ENCODE measurements at places on chromosomes 11 and 22.

DNA sequence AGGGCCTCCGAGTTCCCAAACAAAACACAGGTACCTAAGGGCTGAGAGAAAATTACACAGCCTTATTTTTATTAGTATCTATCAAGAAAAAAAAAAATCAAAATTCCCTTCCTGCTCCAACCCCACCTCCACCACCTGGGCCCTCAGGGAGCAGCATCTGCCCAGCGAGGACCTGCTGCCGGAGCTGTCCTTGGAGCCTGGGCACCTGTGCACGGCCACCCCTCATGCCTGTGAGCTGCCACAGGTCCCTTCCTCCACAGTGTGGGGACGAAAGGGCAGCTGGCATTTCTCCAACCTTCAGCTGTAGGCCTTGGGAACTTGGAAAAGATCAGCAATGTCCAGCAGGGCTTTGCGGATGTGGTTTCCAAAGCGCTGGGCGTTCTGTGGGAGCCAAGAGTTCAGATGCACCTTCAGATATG, 6.3 kb upstream of the SYCE3 start:
- peak; percentile 66 for DNase-seq

GRCh38 chr11:2584812-2585565, 114.8 kb downstream of the KCNQ1OT1 start:
- peak; percentile 0 for DNase-seq

DNA sequence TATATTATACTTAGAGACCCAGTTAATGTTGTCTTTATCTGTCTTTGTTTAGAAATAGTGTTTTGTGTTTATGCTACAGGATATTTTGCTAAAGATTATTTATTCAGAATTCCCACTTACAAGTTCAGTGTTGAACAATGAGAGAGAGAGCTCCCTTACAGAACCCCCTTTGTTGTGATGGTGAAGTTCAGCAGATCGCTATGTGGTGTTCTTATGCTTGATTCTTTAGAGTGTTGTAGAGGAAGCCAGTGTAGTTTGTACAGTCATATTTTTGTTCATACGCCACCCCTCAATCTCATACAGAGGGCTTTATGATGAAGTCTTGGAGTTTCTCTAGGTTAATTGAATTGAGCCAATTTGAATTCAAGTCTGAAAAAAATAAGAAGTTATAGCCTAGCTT, 150.2 kb downstream of the TMEM135 start:
- no peak for DNase-seq

- DNase-seq, result no peak
Observed at GRCh38 chr11:72240461-72241290, 3.3 kb downstream of the PHOX2A start.

GRCh38 chr11:111327908-111328624, 29.7 kb downstream of the POU2AF3 start:
- DNase-seq, result no peak

- DNase-seq, result no peak
Observed at GRCh38 chr11:116175707-116176106, 597.1 kb downstream of the BUD13 start.

- no peak for DNase-seq
Observed at GRCh38 chr22:44063462-44064371, 39.6 kb downstream of the PARVB start.

- no peak for DNase-seq
Observed at GRCh38 chr11:105577641-105578040, 32.2 kb upstream of the GRIA4 start.

DNA sequence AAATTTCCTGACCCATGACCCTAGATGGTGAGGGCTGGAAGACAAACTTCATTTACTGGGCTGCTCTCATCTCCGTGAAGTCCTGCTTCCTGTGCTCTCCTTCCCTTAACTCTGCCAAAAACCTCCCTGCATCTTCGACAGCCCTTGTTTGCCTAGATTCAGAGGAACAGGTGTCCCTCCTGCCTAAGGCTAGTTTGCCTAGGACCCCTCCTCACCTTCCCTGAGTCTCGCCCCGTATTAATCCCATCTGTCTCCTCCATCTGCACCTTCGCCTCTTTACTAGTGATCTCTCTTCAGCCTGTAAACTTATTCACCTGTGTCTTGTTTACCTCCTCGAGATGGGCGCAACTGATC, 33.1 kb downstream of the EIF3F start:
- no peak for DNase-seq

DNA sequence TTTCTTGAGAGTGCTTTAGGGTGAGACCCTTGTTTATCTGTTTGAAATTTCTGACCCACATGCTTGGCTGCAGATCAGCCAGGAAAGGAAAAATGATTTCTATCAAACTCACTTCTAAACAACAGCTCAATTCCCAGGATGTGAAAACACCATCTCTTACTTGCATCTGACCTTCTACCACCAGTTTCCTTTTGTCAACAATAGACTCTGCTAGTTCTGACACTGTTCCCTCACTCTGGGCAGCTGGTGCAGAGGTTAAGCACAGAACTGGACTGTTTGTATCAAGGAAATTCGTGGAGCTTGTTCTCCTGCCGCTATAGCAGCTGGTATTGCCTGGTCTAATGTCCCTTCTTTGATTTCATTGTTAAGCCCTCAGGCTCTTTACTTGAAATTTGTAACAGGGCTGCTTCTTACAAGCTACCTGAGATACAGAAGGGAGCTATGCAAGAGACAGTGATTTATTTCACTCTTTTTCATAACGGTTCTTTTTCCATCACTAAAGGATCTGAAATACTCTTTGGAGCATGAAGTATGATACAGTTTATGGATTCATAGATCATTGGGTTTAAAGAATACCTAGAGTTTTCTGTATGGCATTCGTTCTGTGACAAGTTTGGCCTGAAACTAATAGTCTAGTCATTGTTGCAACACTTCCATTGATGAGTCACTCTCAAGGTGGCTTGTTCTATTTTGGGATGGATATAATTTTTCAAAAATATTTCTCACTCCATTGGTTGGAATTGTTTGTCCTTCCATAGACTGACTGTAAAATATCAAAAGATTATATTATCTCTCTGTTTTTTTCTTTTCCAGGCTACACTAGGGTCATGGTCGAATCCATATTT, 178.2 kb upstream of the ZC3H12C start:
- DNase-seq, result no peak

DNA sequence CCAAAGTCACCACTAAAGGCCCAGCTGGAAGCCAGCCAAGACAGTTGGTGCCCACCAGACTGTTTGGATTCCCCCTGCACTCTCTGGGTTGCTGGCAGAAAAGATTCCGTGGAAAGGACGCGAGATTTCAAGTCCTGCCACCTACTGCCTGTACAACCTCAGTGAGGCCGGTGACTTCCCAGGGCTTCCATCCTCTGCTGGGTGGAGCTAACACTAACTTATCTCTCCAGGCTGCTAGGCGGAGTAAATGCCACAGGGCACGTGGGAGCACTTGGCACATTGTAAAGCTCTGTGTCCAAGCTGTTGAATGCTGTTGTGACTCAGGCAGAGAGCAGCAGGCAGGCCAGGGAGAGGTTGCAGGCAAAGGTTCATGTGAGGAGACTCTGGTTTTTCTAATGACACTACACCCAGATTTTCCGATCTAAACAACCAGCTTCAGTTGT, 50.9 kb upstream of the CDON start:
- peak; percentile 89 for DNase-seq

- DNase-seq, result no peak
Observed at GRCh38 chr11:123454060-123454651, 24.1 kb downstream of the GRAMD1B start.

GRCh38 chr11:67272327-67273259, 6.3 kb downstream of the GRK2 start:
- peak; percentile 67 for DNase-seq

DNA sequence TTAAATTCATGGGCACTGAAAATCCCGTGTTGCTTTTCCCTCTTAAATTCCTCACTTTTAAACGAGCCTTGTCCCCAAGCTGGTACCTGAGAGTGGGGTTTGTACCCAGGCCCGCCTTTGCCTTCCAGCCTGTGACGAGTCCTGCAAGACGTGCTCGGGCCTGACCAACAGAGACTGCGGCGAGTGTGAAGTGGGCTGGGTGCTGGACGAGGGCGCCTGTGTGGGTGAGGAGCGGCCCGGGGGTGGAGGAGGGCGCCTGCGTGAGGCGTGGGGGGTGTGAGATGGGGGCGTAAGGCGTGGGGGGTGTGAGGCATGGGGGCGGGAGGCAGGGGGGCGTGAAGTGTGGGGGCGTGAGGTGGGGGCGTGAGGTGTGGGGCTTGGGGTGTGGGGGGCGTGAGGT, 4.0 kb downstream of the CRELD2 start:
- no peak for DNase-seq

GRCh38 chr22:50184004-50184901, 1.5 kb upstream of the TRABD start:
- peak; percentile 75 for DNase-seq

DNA sequence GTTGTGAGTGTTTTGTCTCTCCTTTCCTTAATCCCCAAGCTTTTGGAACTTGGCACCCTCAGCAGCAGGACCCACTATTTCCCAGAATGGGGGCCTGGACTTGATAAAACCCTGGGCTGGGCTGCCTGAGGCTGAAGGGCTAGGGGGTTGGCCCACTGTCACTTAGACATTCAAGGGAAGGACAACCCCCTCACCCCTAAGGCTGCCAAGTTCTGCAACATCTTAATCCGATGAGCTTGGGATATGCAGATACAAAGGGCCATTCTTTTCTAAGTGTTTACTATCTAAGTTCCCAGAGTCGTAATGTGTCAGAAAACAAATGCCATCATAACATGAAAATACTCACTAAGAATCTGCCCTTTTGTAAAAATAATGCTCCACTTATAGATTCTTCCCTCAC, 42.9 kb downstream of the IRAG1 start:
- no peak for DNase-seq

DNA sequence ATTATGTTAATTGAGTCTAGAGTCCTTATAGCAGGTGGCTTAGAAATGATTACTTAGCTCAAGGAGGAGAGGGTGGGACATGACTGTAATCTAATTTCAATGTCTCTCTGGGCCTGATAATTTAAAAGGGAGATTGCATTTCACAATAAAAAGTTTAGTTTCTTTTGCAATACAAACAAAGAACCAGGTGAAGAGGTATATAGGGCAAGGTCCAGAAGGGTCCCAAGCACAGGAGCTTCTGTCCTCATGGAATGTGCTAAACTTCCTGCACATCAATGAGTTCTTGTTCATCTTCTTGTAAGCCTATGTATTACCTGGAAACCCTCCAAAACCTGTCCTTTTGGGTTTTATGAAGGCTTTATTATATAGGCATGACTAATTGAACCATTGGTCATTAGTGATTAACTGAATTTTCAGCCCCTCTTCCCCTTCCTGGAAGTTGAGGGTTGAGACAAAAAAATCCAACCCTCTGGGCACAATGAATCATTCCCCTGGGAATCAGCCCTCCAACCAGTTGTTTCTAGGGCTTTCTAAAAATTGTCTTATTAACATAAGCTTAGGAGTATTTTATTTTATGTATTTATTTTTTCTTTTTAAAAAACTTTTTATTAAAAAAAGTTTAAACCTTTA, 37.6 kb downstream of the MS4A2 start:
- no peak for DNase-seq

DNA sequence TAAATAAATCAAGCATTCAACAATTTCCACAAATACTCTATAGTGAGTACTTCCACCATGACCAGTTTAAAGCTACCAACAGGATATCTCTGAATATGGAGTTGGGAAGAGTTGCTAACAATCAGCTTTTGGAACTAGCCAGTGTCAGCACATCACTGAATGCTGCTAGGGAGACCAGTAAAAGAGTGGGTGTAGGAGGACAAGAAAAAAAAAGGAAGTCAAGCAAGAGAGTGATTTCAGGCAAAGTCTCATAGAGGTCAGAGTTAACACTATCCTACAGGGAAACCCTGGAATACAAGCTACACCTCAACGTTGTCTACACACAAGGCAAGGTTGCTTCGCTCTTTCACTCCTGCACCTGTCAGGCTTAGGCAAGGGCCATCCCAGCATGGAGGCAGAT, 24.2 kb downstream of the EIF3F start:
- no peak for DNase-seq

- DNase-seq, result no peak
Observed at GRCh38 chr11:57648801-57649735, 644 bp downstream of the YPEL4 start.

- DNase-seq, result no peak
Observed at GRCh38 chr11:66858186-66858938, 1.5 kb downstream of the LRFN4 start.

- no peak for DNase-seq
Observed at GRCh38 chr11:17434108-17434507, 42.5 kb downstream of the ABCC8 start.

- no peak for DNase-seq
Observed at GRCh38 chr11:104668797-104669463, 229.3 kb downstream of the CASP12 start.

DNA sequence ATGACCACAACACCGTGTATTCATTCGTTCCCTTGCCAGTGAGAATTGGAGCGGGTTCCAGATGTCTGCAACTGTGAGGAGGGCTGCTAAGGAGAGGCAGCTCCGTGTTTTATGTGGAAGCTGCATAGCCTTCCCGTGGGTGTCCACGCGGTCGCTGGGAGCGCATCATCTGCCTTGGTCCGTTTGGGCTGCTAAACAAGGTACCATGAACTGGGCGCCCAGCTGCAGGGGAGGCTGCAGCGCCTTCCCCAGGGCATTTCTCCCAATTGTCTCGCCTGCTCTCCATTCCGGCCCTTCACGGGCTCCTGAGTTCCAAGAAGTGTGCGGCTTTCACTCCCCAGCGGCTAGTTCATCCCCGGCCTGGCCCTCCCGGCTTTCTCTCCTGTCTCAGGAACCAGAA, 1446.4 kb downstream of the TBC1D22A start:
- DNase-seq, result no peak

DNA sequence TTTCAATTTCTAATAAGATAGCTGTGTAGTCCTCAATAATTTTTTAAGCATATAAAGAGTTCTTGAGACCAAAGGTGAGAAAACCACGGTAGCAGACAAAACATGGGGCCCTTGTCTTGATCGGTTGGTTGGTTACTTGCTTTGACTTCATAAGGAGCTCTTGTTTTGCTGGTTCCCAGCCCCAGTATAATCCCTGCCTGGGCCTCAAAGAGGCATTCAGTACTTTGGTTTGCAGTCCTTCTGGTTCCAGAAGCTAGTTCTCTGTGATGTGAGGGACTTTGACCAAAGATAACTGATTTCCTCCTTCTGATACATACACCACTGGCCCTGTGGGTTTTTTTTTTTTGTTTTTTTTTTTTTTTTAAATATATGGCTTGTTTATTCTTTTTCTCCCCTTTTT, 17.1 kb downstream of the MARK2 start:
- DNase-seq, result no peak
